ENCODE measurements at places on chromosomes 2 and 18.

DNA sequence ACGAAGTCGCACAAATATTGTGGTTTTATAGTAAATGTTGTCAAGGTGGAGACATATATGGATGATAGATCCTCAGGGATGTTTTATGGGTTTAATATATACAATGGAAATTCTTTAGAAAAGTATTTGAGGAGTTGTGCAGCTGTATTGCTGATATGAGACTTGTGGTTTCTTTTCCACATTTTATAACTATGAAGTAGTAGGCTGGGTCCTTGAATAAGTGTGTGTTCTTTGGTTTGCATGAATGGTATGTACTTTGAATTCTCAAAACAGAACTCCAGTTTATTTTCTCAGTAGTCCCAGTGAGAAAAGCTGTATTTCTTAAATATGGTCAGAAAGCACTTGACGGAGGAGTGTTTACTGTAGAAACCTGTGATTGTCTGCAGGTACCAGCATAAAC is 42.4 kb downstream of the PLCL1 start:
- DNase-seq: no peak

GRCh38 chr2:218991674-218992168 is 1.5 kb downstream of the CRYBA2 start:
- no peak for DNase-seq

GRCh38 chr2:205712508-205712907 is 30.2 kb downstream of the NRP2 start:
- no peak for DNase-seq

- DNase-seq: no peak
Observed at GRCh38 chr2:229654437-229654836, 59.9 kb downstream of the DNER start.

DNA sequence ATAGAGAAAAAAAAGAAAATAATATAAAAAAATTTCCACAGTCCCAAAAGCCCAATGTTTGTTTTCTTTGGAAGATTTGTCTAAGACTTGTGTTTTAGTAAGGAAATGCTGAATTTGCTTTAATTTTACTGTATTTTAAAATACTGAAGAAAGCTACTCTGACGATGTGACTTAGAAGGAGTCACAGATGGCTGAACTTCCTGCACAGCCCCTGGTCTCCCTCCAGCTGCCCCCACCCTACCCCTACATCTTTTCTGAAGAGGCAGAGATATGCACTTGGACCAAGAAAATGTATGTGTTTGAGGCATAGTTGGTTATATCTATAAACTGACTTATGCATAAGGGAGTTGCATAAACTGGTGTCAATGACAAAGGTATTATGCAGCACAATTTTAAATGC is 172.3 kb downstream of the CDH2 start:
- no peak for DNase-seq
